ENCODE measurements at places on chromosomes 1 and 21. TPM values are rescaled to one million over a fixed set of nuclear protein-coding genes. Genes with fewer than 3 reads are reported as not detected.

The RNU1-2 gene
- under 0.01 TPM for total RNA-seq

The MACF1 gene
- 1,006 TPM for total RNA-seq

The RNF186 gene
- not detected for total RNA-seq

The SLC30A2 gene
- not detected for total RNA-seq

The ANXA9 gene
- not detected for total RNA-seq

All from thoracic aorta endothelial cell (primary cell).